ENCODE measurements at places on chromosomes 1 and 21.
A peak's percentile ranks its signal among the peaks of the same experiment; 100 is the strongest.

- no peak for DNase-seq
Measured at GRCh38 chr1:211287218-211287617, 28.1 kb downstream of the RCOR3 start.

DNA sequence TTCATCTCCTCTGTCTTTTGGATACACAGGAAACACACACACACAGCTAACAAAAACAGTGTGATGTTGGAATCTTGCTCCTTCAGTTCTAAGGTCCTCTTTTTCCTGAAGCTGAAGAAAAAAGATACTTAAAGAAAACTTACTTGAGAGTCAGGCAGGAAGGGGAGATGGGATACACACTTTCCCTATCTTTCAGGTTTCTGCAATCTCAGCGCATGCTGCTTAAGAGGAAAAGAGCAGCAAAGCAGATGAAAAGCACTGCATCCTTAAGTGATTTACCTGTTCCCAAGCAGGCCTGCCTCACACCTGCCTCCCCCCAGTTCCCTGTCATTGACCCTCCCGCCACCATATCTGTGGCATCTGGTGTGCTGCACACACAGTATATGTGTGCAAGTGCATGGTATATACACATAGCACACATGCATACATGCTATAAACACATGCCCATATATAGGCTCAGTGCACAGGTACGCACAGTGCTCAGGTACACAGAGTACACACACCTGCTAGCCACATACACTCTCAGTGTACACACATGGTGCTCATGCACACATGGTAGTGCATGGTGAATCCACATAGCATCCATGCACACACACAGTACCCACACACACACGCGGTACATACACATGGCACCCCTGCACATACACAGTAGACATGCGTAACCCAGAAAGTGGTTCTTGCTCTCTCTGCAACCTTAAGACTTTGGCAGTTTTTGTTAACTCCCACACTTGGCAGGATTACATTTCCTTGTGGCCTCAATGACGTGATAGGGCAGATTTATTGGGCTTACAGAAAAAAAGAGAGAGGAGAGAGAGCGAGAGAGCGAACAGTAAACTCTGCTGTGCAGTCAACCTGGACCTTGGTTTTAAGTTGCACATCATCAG, 166.9 kb downstream of the TOMM20 start:
- no peak for DNase-seq

DNA sequence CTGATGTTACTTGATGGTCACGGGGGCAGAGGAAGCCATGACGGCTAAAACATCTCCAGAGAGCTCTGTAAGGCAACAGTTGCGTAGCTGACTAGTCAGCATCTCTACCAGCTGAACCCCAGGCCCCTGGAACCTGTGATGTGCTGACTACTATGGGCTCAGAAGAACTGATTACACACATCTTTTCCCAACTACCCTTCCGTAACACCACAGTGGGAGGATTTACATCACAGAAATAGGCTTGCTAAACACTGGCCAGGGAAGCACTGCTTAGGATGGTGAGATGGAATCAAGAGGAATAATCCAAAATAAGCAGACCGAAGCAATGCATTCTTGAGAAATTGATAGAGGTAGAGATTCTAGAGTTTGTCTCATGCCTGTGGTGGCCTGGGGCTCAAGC, 122.5 kb downstream of the SMYD2 start:
- no peak for DNase-seq

GRCh38 chr1:156705918-156706656, 704 bp upstream of the CRABP2 start:
- peak; percentile 60 for DNase-seq

DNA sequence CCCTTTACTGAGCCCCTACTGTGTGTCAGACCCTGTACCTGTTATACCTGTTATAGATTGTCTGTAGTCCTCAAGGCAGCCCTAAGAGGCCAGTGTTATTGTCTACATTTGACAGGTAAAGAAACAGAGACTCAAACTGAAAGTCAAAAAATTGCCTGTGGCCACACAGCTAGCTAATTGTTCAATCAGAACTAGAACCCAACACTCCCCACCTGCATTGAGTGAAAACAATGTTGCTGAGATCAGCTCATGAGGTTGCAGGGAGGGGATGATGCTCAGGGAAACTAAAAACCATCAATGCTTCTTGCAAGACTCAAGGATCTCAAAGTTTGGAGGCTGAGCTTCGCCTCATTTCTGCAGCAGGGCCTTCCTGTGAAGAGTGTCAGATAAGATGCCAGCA, 109.5 kb upstream of the LMO4 start:
- DNase-seq, result no peak

DNA sequence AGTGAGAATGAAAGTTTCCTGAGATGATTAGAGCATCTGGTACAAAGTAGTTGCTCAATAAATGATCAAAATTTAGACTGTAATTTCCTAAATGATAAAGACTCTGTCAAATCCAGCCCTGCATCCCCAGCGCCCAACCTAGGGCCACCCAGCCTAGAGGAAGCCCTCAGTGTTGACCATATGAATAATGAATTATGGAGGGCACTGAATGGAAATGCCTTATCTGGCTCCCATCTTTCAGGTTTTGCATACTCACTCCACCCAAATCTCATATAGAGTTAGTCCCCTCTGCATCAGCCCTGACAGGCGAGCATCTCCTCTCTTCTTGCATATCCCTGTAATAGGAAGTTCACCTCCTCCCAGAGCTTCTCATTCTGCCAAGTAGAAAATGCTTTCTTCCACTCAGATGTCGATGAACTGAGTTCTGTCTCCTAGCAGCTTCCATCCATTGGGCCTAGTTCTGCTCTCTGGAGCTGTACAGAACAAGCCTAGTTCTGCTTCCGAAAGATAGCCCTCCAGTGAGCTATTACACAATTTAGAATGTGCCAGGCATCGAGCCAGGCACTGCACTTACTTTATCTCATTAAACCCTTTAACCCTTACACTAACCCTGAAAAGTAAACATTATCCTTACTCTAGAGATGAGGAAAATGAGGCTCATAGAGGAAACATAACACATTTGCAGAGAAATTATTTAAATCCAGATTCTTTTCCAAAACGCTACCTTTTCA, 20.9 kb downstream of the COA7 start:
- no peak for DNase-seq

DNA sequence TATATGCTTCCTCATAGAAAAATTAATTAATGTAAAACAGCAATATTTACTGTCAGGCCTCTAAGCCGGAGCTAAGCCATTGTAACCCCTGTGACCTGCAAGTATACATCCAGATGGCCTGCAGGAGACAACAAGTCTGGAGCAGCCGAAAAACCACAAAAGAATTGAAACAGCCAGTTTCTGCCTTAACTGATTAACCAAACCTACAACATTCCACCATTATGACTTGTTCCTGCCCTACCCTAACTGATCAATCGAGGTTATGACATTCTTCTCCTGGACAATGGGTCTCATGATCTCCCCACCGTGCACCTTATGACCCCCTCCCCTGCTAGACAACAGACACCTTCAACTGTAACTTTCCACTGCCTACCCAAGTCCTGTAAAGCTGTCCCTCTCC, 205.8 kb upstream of the DUSP10 start:
- DNase-seq, result no peak

DNA sequence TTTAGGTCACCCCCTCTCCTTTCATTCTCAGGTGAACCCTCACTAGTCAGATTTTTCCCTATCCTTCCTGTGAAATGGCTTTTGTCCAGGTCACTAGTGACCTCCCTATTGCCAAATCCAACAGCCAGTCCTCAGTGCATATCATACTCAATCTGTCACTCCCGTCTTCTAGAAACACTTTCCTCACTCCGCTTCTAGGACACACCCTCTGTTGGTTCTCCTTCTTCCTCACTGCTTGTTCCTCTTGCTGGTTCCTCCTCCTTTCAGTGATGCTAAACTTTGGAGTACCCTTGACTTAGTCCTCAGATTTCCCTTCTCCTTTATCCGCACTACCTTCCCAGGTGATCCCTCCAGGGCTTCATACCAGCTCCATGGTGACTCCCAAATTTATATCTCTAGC, 94.3 kb downstream of the RNF220 start:
- no peak for DNase-seq

DNA sequence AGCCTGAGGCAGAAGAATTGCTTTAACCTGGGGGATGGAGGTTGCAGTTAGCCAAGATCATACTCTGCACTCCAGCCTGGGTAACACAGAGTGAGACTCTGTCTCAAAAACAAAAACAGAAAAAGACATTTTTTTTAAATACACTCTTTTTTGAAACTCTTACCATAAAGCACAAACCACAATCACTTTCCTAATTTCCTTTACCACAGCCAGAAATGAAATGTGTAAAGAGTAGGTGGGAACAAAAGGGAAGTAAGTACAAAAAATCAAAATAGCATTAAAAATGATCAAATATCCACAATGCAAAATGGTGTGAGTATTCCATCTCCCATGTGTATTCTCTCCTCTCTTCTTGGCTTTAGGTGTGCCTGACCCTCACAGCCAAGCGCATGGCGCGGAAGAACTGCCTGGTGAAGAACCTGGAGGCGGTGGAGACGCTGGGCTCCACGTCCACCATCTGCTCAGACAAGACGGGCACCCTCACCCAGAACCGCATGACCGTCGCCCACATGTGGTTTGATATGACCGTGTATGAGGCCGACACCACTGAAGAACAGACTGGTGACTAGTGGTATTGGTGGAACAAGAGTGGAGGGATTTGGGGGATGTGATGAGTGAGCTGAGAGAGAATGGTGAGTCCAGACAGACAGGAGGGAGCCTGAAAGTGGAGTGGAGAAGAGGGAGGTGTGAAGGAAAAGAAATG, 14.9 kb downstream of the ATP1A4 start:
- DNase-seq, result no peak
